ENCODE measurements at places on chromosomes 2 and 18. TPM values are rescaled to one million over a fixed set of nuclear protein-coding genes. Genes with fewer than 3 reads are reported as not detected.

GRCh38 chr2:135055182-135055786, 3.2 kb downstream of the RAB3GAP1 start:
- H3K36me3 ChIP-seq, result no peaks in the 10 kb centered on the region
- no peak overlapping the region for H3K27ac ChIP-seq
- H3K4me1 ChIP-seq, result peaks cover 47% of the 10 kb centered on the region

The AOX1 gene
- 4.5 TPM for total RNA-seq

DNA sequence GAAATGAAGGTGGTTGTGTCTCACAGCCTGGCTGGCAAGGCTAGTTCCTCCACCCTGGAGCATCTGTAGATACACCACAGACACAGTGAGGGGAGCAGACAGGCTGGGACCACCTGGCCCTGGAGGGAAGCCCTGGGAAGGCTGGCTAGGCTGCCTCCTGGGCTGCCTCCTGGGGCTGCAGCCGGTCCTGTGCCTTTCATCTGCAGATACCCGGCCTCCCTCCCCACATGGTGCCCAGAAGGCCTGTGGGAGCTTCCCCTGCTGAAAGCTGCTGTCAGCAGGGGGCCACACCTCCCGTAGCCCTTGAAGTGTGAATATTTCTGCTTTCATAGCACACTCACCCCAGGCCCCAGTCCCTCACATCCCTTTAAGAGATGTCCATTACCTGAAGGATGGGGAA, 37.6 kb downstream of the SDC1 start:
- no peak overlapping the region for H3K27ac ChIP-seq
- H3K36me3 ChIP-seq, result no peaks in the 10 kb centered on the region
- DNase-seq, result no peak

- no peak for DNase-seq
- H3K4me3 ChIP-seq, result no peak overlapping the region
- H3K4me1 ChIP-seq, result peaks cover 76% of the 10 kb centered on the region
- H3K27me3 ChIP-seq, result no peaks in the 10 kb centered on the region
- peaks cover 94% of the 10 kb centered on the region for H3K36me3 ChIP-seq
These were observed 10.0 kb downstream of the SLC40A1 start for GRCh38 chr2:189570570-189571031.

The TYMS gene
- 4.4 TPM for total RNA-seq

GRCh38 chr2:236045251-236046235, 122.6 kb downstream of the GBX2 start:
- no peaks in the 10 kb centered on the region for H3K4me1 ChIP-seq
- no peak overlapping the region for H3K4me3 ChIP-seq
- no peaks in the 10 kb centered on the region for H3K27me3 ChIP-seq
- peak; percentile 66 for DNase-seq
- H3K27ac ChIP-seq, result no peak overlapping the region

GRCh38 chr2:43605851-43606250, 10.0 kb upstream of the THADA start:
- H3K4me1 ChIP-seq, result peaks cover 5% of the 10 kb centered on the region
- no peak for DNase-seq
- H3K27me3 ChIP-seq, result no peaks in the 10 kb centered on the region
- no peaks in the 10 kb centered on the region for H3K36me3 ChIP-seq
- H3K27ac ChIP-seq, result no peak overlapping the region

DNA sequence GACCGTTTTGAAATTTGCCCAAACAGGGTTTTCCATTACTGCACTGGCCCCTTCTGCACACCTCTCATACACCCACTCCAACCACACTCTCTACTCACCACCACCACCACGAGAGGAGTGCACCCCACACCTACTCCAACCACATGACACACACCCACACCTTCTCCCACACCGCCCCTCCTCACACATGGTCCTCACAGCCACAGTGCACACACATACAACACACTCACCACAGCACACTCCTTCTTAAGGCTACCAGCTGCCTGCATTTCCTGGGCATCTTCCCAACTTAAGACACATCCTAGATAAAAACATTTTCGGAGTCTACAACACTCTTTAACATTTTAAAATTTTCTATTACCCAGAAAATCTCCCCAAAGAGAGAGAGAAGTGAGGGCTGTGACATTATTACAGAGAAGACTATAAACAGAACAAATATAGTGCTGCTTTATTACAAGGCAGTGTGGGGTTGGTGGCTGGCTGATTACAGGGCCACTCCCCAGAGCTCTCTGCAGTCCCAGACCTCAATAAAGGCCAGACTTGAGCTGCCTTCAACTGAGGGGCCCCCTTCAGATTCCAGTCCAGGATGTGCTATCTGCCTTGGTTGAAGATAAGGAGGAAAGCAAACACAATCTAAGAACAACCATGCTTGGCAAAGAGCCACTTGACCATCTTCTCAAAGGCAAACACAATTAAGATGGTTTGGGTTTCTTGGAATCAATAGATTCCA, 36.1 kb downstream of the NHEJ1 start:
- H3K4me3 ChIP-seq, result no peak overlapping the region
- H3K27ac ChIP-seq, result no peak overlapping the region

The METAP1D gene
- total RNA-seq, result 7.8 TPM

- H3K36me3 ChIP-seq, result no peaks in the 10 kb centered on the region
- no peak overlapping the region for H3K4me3 ChIP-seq
- no peak for DNase-seq
- no peaks in the 10 kb centered on the region for H3K4me1 ChIP-seq
- no peak overlapping the region for H3K27ac ChIP-seq
- H3K27me3 ChIP-seq, result no peaks in the 10 kb centered on the region
These were observed 218.0 kb upstream of the PIEZO2 start for GRCh38 chr18:11367351-11367750.

- H3K36me3 ChIP-seq, result no peaks in the 10 kb centered on the region
- H3K27me3 ChIP-seq, result no peaks in the 10 kb centered on the region
- H3K4me1 ChIP-seq, result no peaks in the 10 kb centered on the region
- no peak for DNase-seq
- no peak overlapping the region for H3K27ac ChIP-seq
- H3K4me3 ChIP-seq, result no peak overlapping the region
These were observed 15.5 kb downstream of the SPATS2L start for GRCh38 chr2:200321780-200322534.
